NCI-H1417 (cell line): ENCODE measurements at places on chromosomes 13 and 19.

DNA sequence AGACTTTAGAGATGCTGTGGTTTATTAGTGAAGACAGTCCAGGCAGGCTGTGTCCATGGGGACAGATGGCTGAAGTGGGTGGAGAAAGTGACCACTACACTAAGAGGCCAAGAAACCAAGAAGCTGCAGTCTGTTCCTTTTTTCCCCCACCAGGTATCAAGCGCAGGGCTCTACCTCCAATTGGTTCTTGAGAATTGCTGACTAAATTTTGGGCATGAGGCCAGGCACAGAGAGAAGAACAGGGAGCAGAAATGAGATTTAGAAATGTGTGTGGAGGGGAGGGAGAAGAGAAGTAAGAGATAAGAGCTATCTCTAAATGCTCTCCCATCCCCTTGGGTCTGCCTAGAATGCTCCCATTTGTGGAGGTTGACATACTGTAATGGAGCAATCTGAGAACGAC, 12.3 kb upstream of the CYSLTR2 start:
- DNase-seq = no peak

DNA sequence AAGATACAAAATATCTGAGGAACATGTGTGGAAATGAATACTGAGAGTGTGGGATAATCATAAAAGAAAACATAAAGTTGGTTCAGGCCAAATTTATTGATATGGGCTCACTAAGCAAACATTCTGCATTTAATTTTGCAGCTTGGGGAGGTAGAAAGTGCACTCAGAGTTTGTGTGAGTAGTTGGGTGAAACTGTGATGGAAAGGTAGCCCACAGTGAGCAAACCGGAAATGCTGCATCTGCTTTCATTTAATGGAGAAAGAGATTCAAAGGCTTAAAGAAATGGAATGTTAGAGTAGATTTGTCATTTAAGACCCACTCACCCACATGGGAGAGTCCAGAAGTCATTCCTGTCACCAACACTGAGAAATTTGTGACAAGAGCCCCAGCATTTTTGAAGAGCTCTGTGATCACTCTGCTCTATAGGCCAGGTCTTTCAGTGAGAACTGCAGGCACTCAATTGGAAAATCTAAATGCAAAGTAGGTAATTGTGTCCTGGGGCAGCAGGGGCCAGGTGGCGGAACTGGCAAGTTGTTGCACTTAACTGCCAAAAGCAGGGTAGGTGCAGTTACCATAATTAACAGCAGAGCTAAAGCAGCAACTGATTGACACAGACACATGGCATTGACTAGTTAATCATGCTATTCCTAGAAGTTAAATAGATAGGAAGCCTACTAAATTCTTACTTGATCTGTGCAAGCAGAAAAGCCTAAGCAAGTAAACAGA, 1228.3 kb upstream of the PCDH20 start:
- no peak for DNase-seq

DNA sequence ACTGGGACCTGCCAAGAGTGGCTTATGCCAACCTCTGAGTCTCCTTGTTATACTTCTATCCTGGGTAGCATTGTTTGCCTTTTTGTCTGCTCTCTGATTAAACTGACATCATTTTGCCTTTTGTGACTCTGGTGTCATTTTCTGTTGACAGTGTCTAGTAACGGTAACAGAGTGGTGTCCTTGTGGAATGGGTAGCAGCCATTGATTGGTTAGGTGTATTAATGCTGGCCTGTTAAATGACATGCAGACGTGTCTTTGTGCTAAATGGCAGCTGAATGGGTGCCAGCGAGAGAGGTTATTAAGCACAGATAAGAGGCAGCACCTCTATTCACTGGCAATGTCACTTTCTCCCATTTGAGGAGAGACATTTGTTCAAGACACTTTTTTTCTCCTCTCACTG, 1289.4 kb downstream of the PCDH9 start:
- DNase-seq = no peak

GRCh38 chr19:49690079-49690655, 749 bp upstream of the CPT1C start:
- DNase-seq = peak; percentile 59

DNA sequence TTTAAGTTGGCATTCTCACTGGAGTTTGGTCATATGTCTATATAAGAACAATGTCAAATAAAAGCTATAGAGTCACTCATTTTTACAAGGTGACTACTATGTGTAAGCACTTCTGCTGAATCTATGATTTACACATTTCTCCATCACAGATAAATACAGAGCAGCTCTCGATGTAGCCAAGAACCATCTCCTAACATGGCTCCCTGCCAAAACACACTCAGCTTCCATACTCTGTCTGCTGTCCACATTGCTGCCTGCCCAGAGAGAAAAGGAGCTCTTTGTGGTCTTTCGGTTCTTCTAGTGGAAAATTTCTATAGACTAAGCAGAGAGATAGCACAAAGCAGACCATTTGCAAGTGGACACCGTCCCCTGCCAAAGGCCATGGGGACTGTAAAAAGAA, 190.9 kb upstream of the KLF12 start:
- peak; percentile 89 for DNase-seq

DNA sequence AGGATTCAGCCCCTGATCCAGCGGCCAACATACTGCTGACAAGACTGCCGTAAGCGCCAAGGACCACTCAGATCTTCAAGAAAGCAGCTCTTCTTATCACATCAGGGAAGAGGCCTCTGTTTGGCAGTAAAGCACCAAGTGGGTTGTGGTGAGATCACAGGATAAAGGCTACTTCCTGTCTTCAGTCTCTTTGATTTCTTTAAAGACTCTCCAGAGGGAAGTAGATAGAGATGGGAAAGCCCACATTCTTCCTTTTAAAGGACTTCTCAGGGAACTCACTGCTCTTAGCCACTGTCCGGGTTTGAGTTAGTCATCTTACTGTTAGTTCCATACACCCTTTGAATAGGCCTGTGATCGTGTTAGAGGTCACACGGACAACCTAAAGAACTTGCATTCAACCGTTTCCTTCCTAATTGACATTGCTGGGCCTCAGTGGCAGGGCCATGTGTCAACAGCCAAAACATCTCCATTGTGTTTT, 47.2 kb upstream of the POMP start:
- DNase-seq = no peak

- DNase-seq = no peak
Measured at GRCh38 chr19:21498651-21499050, 6.8 kb upstream of the ZNF429 start.

- no peak for DNase-seq
Measured at GRCh38 chr13:54980651-54981050, 1952.0 kb downstream of the OLFM4 start.

GRCh38 chr13:34358811-34359513, 541.0 kb downstream of the RFC3 start:
- no peak for DNase-seq
